Fibroblast of skin of left quadriceps (primary cell): ENCODE measurements at places on chromosomes 7 and 10.

DNA sequence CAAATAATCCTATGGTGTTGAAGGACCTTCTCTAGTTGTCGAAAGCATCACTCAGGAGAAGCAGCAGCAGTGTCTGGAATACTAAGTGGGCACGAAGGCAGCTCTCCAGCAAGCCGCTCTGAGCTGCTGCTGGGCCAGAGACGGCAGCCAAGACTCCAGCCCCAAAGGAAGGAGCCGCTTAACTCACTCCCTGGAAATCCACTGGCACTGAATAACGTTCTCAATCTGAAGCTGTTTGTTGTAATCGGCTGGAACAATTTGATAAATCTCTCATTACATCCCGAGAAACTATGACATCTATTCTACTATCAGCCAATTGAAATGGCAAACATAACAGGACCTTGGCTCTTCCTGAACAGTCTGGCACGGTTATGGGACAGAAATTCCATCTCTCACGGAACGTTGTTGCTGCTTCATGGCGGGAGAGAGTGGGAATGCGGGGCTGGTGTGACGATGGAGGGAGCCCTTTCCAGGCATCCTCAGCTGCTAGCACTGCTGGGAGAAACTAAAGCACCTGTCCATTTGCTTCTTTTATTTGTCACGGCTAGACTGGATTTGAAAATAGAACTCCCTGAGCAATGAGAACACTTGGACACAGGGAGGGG lies 331.5 kb upstream of the RNF32 start:
- no peak for DNase-seq

GRCh38 chr7:95628831-95629439 lies 32.6 kb upstream of the PDK4 start:
- no peak for DNase-seq

DNA sequence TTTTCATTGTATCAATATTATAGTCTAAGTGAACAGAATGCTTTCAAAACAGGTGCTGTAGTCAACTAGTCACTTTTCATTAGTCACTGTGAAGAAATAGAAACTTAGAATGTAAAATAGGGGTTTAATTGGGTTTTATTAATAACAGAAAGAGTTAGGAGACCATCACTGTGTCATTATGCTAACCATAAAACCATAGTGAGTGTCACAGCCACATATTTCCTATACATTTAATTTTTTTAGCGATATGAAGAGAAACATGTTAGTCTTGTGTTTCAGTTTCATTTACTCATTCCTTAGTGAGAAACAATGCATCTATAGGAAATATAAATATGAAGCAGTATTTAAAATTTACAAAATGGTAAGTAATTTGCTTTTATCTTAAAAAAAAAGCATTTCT lies 22.2 kb downstream of the SPAG6 start:
- no peak for DNase-seq

DNA sequence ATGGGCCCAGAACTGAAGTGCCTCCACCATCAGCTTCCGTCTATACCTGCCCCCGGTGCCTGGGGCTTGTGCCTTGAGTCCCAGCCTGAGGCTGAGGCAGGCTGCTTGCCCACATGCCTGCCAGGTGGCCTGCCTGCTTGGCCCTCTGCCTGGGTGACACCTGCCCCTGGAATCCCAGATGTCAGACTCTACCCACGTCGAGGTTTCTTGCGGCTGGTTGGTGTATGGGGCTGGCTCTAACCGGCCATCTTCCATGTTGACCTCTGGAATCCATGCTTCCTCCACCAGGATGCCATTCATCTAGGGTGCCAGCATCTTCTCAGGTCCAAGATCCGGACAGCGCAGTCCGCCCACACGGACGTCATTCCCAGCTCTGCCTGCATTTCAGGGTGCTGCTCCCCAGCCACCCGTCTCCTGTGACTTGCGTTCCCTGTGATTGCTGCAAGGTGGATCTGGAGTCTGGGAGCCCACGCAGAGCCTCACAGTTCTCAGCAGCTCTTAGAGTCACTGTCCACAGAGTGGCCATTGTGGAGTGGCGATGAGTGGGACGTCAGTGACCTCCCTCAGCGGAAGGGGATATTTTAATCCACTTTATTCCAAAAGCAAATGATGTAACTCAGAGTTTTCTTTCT lies 298.1 kb downstream of the TCERG1L start:
- DNase-seq: no peak

DNA sequence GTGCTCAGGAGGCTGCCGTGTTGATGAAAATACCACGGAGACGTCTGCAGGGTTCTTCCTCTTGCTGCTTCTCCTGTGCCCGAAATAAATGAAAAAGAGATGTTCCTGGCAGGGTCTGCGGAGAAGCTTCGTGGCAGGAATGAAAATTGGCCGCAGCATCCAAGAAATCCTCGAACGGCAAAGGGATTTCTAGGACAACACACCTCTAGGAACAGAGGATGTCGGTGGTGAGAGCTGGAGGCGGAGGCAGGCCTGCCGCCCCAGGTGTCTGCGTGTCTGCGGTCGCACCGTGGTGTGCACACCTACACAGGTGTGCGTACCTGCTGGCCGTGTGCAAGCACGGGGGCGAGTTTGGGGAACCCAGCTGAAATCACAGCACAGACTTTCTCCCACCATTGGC lies 43.4 kb downstream of the TMEM130 start:
- no peak for DNase-seq

- no peak for DNase-seq
These were observed 162.1 kb downstream of the ZNF438 start for GRCh38 chr10:30869566-30869965.

DNA sequence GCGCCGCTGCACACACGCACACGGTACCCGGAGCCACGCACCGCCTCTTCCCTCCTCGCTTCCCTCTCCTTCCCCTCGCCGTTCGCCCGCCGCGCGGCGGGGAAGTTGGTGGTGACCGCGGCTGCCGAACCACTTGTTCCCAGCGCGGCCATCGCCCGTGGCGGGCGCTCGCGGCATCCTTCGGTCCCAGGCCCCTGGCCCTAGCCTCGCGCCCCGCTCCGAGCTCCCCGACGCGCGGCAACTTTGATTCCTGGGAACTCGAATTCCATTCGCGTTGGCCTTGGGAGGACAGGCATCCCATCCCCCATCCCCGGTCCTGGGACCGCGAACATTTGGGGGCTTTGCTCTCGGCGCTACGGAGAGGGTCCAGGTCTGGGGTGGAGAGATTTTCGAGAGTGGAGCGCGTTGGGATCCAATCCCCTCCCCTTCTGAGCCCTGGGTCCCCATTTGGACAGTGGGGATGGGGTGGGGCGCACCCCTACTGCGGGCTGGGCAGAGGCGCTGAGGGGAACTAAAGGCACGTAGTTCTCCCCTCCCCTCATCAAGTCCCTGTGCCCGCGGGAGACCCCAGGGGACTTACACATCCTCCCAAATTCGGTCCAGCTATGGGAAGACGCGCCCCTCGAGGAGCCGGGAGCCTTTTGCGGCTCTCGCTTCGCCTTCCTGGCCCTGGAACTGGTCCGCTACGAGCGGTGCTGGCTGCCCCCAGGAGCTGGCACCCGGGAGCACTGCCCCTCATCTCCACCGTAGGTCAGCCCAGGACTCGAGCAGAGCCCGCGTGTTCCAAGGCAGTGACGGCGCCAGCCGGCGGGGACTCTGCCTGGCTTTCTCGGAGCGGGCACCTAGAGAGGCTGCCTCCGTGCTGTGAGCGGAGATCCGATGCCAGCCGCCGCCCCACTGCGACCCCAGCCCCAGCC lies 834 bp downstream of the CDH23 start:
- no peak for DNase-seq

DNA sequence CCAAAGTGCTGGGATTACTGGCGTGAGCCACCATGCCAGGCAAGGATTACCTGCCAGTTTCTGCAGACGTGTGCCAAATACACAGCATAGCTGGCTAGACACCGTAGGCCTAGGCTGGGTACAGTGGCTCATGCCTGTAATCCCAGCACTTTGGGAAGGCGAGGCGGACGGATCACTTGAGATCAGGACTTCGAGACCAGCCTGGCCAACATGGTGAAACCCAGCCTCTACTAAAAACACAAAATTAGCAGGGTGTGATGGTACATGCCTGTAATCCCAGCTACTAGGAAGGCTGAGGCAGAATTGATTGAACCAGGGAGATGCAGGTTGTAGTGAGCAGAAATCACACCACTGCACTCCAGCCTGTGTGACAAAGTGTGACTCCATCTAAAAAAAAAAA lies 868 bp downstream of the RFC2 start:
- no peak for DNase-seq

- no peak for DNase-seq
These were observed 16.0 kb downstream of the PALD1 start for GRCh38 chr10:70494536-70494935.

DNA sequence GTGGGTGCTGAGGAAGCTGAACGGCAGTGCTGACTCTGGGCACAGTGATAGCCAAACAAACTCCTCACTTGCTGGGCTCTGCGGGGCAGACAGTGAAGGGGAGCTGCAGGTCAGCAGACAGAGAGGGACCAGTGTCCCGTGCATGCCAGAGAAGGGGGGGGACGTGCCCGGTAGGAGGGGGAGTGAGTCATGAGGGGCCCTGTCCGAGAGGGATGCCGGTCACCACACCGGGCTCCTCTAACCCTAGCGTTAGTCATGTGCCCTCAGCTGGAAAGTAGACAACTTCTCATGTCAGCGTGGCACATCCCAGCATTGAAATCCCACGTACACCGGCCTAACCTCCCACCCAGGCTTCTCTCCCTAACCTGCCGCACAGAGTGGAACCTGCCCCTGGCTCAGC lies 117.1 kb upstream of the DPP6 start:
- no peak for DNase-seq
